Right lung (tissue), 10 donors: ENCODE measurements at places on chromosomes 11 and 22.

DNA sequence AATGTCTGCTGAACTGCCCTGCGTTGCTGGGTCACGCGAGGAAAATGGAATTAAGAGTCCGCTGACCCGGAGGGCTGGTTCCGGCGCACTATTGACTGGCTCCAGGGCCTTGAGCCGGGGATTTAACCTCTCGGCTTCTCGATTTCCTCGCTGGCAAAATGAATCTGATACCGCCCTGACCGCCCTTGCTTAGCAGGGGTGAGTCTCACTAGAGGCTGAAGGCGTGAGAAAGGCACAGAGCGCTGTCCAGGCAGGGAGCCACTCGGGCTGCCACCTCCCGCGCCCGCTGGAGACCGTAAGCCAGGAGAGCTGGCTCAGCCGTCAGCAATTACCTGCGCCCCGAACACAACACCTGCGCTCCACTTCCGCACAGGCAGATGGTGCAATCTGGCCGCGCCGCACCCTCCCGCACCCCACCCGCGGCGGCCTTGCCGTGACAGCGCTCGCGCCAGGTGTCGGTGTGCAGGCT is 65.6 kb downstream of the BUD13 start:
- no peak for DNase-seq

GRCh38 chr22:25903294-25903693 is 161.3 kb downstream of the MYO18B start:
- no peak for DNase-seq

DNA sequence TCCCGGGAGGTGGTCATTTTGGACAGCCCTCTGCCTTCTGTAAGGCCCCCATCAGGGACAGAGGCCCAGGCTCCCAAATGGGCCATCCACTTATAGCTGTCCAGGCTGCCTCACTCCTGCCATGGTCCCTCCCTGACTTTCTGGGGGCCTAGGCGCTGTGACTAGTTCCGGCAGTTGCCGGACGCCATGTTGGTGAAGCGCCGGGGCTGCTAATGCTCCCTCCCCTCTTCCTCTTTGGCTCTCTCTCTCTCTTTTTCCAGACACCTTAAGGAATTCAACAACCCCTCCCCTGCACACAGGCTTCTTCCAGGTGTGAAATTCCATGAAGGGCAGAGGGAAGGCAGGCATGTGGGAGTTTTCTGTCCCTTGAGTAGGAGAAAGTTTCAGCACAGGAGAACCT is 445.6 kb downstream of the SOX6 start:
- DNase-seq = no peak

DNA sequence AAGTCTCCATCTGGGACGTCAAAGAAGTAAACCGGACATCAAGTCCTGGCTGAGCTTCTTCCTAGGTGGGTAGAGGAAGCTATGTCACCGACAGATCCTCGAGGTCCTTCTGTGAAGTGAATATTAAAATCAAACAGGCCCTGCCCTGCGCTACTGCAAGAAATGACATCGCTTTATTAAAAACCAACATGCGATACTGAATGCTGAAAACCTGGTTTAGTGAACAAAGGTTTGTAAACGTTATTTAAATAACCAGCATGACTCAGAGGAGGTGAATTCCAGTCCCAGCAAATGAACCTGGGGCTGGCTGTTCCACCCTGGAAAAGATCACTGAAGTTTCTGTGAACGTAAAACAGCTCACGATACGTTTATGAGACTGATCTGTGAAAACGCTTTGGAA is 645 bp downstream of the RTCB start:
- no peak for DNase-seq

GRCh38 chr22:46951350-46951749 is 188.9 kb downstream of the TBC1D22A start:
- DNase-seq = no peak

DNA sequence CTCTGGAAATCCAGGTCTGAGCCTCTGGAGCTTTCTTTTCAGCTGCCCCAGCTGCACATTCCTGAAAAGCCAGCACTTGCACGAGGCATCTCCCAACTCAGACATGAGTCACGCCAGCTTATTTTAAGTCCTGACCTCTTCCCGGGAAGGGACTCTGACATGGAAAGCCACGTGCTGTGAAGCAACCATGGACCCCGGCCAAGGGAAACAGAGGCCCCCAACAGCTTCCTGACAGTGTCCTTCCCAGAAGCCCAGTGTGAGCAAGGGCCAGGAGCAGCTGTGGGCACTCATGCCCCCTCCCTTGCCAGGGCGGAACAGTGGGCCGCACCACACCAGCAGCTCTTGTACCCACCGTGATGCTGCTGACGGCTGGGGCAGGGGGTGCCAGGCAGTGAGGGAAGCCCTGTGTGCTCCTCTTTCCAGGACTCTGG is 118.8 kb upstream of the CADM1 start:
- DNase-seq = peak; percentile 60

DNA sequence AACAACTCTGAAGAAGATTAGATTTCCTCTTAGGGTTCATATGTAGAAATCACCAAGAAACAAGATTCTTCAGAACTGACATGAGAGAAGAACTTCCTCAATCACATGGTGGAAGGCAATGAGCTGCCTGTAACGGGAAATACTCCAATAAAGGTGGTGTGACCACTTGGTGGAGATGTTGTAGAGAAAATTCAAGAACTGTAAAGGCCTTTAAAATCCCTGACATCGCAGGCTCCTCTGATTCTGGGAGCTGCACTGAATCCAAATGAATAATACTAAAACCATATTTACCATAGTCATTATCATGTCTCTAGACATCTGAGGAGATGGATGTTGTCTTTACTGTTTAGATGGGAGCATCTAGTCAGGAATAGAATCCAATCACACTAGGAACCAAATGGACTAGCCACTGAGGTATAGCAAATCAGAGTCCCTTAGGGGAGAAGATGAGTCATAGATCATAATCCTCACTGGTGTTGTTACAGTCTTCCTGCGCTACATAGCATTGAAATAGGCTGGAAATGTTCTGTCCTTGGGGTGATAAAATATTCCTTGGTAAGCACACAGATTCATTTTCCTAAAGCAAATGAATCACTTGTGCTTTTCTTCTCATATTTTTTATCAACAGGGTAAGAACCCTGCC is 321.6 kb upstream of the TENM4 start:
- peak; percentile 45 for DNase-seq

GRCh38 chr22:39230261-39231196 is 14.3 kb downstream of the PDGFB start:
- DNase-seq = no peak

DNA sequence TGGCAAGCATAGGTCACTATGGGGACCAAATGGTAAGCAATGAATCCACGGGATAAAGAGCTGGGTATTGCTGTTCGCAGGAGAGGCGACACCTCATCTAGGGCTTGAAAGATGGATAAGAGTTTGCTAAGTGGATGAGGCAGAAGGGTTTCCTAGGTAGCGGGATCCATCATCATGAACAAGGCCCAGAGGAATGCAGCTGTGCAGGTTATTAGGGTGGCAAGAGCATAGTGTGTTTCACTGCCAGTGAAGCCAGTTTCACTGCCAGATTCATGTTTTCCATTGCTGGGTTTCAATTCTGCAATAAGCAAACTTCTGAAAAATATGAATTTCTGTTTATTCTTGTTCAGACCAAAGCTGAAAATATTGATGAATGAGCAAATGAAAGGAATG is 27.2 kb downstream of the WEE1 start:
- no peak for DNase-seq

DNA sequence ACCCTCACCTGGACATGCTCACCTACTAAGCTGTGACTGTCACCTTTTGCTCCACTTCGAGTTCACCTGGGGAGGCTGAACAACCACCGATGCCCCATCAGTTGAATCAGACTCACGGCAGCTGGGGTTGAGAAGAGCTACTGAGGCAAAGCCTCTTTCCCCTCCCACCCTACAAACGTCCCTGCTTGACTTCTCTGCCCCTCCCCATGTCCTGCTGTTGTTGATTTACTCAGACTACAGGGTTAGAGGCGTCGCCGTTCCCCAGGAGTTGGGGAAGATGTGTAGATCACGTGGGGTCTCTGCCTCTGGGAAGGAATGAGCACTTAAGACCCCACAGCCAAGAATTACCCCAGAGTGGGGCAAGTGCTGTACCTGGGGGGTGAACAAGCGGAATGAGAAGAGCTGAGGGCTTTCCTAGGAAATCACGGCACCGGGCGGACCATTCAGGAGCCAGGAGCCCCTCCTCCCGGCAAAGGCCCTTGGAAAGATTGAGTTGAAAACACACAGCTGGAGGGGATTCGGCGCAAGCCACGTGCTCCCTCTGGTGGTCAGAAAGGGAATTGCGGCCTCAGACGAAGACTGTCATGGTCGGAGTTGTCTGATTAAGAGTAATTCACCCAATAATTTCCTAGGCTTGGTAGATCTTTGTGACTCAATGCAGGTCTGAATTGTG is 7.0 kb downstream of the FXYD2 start:
- peak; percentile 81 for DNase-seq

GRCh38 chr11:61083601-61084147 is 18.6 kb upstream of the CD5 start:
- no peak for DNase-seq

- no peak for DNase-seq
These were observed 9.1 kb downstream of the MICAL2 start for GRCh38 chr11:12119502-12119901.

DNA sequence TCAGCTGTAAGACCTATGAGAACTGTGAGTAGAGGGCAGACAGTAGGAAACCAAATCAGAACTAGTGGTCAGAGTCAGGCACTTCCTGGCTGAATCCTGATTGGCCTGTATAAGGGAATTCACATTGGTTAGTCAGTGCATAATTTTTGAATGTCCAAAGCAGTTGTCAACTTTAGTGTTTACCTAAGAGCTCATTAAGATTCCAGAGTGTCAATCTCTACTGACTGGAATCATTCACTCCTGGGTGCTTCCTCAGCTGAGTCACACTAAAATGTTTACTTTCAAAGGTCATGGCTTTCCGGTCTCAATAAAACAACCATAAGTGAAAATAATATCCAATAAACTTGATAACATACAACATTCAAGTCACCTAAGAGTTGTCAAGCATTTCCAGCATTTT is 306.1 kb downstream of the C11orf87 start:
- no peak for DNase-seq

- peak; percentile 17 for DNase-seq
These were observed 331.8 kb downstream of the FAT3 start for GRCh38 chr11:92556431-92556830.

GRCh38 chr11:131538322-131538721 is 167.9 kb downstream of the NTM start:
- no peak for DNase-seq

DNA sequence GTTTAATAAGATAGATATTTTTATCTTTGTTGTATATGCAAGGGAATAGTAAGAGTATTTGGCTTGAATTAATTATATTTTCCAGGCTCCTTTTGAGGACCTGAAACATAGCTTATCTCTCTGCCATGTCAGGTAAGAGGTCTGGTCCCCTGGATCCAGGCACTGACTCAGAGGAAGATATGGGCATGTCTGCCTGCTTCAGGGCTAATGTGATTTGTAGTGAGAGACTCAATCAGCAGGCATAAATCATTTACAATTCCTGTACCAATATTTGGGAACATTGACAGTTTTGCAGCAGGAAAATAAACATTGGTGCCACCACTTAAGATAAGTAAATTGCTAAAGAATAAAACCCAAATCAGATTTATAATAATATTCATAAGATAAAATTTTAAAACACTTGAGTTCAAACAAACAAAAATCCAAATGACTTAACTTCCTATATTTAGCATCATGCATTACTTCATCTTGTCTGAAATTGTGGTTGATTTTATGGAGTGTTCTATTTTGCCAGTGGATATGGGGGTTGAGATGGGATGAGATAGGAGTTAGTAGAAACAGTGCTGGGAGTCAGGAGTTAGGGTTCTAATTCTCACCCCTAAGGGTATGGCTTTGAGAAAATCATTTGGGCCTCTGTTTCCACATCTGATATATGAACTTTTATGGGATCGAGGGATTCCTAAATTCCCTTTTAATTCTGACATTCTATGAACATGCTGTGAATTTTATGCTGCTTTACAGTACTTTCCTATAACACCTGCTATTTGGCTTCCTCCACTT is 5.1 kb upstream of the CALCA start:
- no peak for DNase-seq

- no peak for DNase-seq
These were observed 125.4 kb downstream of the CCDC34 start for GRCh38 chr11:27237643-27238042.

DNA sequence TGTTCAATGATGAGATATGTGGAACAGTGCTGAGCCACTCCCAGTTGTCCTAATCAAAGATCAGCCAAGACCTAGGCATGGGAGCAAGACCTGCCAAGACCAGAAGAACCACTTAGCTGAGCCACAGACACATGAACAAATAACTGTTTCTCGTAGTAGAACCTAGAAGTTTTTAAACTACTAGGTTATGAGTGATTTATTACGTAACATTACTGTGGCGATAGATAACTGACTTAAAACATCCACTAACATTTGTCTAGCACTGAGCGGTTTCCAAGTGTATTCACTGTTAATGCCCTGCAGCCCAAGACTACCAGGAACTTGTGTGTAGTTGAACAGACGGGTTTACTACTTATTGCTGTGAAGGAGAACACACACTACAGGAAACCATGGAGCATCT is 120.4 kb downstream of the SERGEF start:
- DNase-seq = no peak

GRCh38 chr22:27107824-27108223 is 450.4 kb downstream of the MIAT start:
- DNase-seq = no peak
